Activated CD4-positive, alpha-beta T cell treated with anti-CD3 and anti-CD28 coated beads for 1 hour (primary cell): ENCODE measurements at places on chromosomes 13 and 19.

DNA sequence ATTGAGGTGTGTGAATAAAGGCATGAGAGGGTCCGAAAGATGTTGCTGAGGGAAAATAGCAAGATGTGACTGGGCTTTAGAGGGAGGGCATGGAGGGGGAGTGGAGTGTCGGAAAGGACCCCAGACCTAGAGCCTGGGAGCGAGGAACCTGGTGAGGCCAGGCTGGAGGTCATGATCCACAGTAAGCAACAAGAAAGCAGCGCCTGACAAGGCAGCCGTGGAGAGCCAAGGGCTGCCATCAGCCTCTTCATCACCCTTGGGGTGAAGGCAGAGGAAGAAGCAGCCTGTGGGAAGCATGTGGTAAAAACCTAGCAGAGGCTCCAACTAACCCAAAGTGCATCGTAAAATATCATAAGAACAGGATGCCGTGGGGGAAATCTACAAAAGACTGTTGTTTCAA lies 162.8 kb upstream of the SOX1 start:
- DNase-seq = no peak

GRCh38 chr13:73189776-73190175 lies 131.0 kb downstream of the KLF5 start:
- no peak for DNase-seq

GRCh38 chr19:33163481-33163880 lies 30.6 kb upstream of the LRP3 start:
- DNase-seq = no peak

- no peak for DNase-seq
Observed at GRCh38 chr19:5978606-5979552, 939 bp upstream of the RANBP3 start.

DNA sequence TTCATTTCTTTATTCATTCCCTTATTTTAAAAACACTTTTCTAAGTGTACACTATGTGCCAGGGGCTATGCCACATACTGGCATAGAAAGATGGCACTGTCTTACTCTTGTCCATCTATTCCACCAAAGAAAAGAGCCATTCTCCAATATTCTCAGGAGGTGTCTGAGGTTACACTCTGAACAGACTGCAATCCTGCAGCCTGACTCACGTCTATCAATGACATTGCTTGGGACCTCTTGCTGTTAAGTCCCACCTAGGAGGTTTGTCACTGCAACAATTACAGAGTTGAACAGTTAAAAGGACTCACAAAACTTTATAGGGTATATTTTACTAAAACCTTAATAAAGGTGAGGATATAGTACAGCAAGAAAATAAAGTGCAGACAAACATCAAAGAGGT lies 512.9 kb upstream of the HTR2A start:
- DNase-seq = no peak

DNA sequence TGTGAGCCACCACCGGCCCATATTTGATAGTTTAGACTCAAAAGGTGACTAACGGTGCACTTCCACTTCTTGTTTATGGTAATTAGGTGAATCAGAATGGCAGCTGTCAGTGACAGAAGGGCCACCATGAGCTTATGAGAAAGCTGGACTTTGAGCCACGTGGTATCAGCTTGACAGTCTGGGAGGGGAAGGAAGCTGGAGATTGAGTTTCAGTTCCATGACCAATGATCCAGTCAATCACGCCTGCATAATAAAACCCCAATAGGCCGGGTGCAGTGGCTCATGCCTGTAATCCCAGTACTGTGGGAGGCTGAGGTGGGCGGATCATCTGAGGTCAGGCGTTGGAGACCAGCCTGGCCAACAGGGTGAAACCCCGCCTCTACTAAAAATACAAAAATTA lies 8.2 kb downstream of the EID2B start:
- no peak for DNase-seq

- DNase-seq = no peak
Observed at GRCh38 chr13:60260440-60260839, 96.7 kb upstream of the DIAPH3 start.

- DNase-seq = no peak
Observed at GRCh38 chr13:80975903-80976302, 635.0 kb upstream of the SPRY2 start.

DNA sequence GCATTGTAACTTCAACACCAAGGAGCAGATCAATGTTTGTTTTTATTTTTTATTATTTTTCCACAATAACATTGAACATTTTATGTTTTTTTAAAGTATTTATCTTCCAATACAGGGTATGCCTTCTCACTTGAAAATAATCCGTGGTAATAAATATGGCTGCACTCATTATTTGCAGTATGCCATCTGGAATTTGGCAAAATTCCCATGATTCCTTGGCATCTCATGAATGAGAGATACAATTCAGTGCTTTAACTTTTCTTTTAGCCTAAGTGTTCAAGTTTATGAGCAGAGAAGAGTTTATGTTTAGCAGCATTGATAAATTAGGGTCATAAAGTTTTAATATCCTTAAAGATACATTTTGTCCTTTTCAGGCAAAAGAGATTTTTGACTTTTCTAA lies 1109.6 kb upstream of the ATXN8OS start:
- DNase-seq = no peak

- no peak for DNase-seq
Observed at GRCh38 chr13:31431722-31432137, 232.0 kb downstream of the B3GLCT start.

GRCh38 chr19:46995492-46995891 lies 24.1 kb upstream of the NPAS1 start:
- DNase-seq = no peak

DNA sequence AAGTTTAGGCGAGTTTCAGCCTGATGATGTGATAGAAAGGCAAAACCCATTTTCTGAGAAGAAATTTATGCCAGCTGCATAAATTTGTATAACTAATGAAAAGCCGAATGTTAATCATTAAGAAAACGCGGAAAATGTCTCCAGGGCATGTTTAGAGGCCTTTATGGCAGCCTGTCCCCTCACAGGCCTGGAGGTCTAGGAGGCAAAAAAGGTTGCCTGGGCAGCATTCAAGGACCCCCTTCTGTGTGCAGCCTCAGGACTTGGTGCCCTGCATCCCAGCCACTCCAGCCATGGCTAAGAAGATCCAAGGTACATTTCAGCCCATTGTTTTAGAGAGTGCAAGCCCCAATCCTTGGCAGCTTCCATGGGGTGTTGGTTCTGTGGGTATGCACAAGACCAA lies 614.2 kb downstream of the SLITRK5 start:
- no peak for DNase-seq

DNA sequence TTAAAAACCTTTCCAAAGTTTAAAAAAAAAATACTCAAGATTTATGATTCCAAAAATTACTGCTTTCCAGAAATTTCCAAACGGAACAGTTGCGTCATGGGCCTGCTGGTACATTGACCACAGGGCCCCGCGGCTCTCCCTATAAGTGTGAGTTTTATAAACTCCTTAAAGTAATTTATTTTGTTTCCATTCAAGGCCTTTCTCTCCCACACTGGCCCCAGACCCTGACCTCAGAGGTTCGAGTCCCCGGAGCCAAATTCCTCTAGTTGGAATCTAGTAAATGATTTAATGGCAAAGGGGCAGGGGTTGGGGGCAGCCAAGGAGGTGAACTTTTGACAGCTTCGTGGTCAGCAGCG lies 97.5 kb downstream of the INSR start:
- DNase-seq = no peak

- no peak for DNase-seq
Observed at GRCh38 chr13:98013241-98013640, 59.8 kb downstream of the IPO5 start.

DNA sequence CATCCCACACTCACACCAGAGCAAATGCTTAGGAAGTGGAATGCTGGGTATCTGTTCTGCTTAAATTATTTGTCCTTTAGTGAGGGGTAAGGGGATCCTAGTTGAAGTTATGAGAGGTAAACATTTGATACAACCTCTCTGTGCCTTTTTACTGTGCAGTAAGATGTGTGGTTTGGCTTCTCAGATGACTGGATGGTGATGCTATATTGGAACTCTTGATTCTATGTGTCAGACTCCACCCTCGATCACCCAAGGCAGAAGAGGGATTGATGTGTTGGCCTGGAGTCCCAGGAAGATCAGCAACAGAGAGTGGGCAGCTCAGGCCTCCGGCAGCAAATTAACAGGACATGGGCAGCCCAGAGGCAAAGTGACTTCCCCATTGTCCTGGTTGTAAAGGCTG lies 66.7 kb downstream of the SIPA1L3 start:
- no peak for DNase-seq

DNA sequence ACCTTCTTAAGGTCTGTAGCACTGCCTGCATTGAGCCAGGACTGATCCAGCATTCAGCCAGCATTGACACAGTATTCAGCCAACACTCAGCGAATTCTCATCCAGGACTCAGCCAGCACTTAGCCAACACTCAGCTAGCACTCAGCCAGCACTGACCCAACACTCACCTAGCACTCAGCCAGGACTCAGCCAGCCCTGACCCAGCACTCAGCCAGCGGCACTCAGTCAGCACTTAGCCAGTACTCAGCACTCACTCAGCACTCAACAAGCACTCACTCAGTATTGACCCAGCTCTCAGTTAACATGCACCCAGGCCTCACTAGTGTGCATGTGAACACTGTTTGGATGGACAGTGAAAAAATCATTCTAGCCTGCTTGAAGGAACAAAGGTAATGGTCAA lies 55.0 kb downstream of the TSHZ3 start:
- DNase-seq = no peak

DNA sequence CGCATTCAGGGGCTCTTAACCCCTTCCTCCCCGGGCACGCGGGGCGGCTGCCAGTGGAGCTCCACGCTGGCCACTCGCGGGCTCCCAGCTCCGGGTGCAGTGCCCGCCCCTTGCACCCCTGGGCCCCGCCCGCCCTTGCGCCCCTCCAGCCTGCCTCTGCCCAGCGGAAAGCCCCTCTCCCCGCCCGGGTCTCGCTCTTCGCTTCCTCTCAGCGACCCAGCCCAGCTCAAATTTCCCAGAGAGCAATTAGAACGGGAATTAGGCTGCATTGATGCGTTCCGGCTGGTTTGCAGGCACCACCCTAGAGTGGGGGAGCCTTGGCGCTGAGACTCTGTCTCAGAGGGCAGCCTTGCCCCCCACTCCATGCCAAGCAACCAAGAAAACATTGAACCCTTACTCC lies 1.8 kb upstream of the GSX1 start:
- no peak for DNase-seq
